ENCODE measurements at places on chromosomes 1 and 21.

DNA sequence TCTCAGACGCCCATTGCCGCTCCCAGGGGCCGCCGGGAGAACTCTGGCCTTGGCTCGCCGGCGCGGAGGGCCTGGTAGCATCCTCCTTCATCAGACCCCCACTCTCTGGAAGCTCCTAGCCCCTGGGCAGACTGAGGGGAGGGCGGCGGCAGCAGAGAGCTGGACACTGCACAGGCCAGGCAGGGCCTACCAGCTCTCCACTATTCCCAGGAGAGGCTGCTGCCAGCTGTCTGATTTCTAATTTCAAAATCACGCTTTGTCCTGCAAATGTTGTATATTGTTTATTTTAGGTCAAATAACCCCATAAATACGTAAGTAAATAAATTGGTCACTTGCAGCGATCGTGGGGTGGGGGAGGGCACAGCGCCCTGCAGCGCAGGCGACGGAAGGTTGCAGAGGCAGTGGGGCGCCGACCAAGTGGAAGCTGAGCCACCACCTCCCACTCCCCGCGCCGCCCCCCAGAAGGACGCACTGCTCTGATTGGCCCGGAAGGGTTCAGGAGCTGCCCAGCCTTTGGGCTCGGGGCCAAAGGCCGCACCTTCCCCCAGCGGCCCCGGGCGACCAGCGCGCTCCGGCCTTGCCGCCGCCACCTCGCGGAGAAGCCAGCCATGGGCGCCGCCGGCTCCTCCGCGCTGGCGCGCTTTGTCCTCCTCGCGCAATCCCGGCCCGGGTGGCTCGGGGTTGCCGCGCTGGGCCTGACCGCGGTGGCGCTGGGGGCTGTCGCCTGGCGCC, at the start of gene MTARC1:
Gene MTARC1, plus strand, starts transcription at position 577 of the 732 bp plus-strand sequence. Its CDS starts 32 bp downstream, at position 609.
- DNase-seq: no peak

DNA sequence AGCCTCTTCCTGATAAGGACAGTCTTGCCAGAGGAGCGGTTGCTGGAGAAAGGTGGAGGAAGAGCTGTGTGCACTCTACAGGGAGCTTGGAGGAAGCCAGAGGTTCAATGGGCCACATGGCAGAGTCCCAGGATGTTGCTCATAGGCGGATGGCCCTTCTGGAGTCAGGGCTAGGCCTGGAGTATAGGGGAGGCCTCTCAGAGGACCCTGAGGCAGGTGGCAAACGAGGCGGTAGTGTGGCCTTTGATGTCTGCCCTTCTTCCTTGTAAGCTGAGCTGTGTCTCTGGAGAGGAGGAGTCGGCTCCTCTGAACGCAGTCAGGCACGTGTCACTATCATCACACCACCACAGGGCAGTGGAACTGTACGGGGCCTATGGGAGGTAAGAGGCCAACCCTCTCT, 8.6 kb downstream of the PKP1 start:
- no peak for DNase-seq

- DNase-seq: peak; percentile 9
Observed at GRCh38 chr1:81414488-81415015, 386.2 kb upstream of the ADGRL2 start.

- no peak for DNase-seq
Observed at GRCh38 chr1:46937270-46937669, 4.0 kb downstream of the CYP4A11 start.

DNA sequence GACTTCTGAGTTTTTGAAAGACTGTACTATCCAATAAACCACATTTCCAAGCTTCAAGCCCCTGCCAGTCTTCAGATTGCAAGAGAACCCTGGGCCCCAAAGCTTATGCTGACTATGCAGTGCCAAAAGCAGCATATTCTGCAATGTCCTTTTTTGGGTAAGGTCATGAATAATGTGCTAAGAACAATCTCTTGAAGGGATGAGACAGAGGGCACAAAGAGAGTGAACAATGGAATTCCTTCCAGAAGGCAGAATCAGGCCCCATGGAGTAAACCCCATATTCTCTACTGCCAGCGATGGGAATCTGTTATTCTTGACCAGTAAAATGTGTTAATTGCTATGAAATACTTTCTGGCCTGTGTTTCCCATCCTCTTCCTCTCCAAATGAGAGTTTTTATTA, 190.4 kb downstream of the RGS7 start:
- no peak for DNase-seq

DNA sequence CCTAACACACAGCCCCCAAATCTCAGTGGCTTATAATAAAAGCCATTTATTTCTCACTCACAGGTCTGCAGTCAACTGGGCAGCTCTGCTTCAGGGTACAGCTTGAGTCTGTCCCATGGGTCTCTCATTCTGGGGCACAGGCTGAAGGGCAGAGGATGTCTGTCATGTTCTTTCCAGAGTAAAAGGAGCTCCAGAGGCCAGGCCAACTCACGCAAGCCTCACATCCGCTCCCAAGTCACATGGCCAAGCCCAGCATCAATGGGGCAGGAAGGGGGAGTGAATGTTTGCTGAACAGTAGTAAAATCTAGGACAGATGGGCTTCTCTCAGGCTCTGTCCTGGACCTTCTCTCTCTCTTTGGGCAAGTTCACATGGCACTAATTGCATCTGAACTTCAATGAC, 7.1 kb upstream of the SSBP3 start:
- DNase-seq: no peak

GRCh38 chr1:242004751-242005495, 6.0 kb upstream of the MAP1LC3C start:
- DNase-seq: no peak

- no peak for DNase-seq
Observed at GRCh38 chr1:177351361-177352108, 180.8 kb downstream of the BRINP2 start.

GRCh38 chr1:159015440-159015909, 5.8 kb downstream of the IFI16 start:
- DNase-seq: peak; percentile 84

GRCh38 chr1:21896026-21896425, 41.1 kb downstream of the HSPG2 start:
- DNase-seq: no peak

DNA sequence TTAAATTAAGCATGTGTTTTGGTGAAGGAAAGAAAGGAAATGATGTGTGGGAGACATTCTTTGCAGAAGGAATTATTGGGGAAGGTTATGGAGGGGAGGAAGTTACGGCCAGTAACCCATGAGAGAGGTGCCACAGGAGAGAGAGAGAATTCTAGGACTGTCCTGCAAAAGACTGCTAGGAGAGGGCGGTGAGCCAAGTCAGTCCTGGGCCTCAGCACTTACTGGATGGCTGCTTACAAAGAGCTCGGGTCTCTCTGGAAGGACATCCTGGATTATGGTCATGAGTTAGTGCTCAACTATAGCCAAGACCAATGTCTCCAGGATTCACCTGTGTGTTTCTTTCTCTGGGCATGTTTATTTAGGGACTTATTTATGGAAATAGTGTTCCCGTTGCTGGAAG, 74.4 kb upstream of the HSD17B7 start:
- DNase-seq: no peak

- no peak for DNase-seq
Observed at GRCh38 chr1:31033598-31033997, 31.9 kb downstream of the PUM1 start.

All from GM12878 (cell line).